ENCODE measurements at places on chromosomes 12 and 14.
A peak's percentile ranks its signal among the peaks of the same experiment; 100 is the strongest.

GRCh38 chr12:95116341-95116740 lies 42.9 kb upstream of the NR2C1 start:
- DNase-seq, result no peak

DNA sequence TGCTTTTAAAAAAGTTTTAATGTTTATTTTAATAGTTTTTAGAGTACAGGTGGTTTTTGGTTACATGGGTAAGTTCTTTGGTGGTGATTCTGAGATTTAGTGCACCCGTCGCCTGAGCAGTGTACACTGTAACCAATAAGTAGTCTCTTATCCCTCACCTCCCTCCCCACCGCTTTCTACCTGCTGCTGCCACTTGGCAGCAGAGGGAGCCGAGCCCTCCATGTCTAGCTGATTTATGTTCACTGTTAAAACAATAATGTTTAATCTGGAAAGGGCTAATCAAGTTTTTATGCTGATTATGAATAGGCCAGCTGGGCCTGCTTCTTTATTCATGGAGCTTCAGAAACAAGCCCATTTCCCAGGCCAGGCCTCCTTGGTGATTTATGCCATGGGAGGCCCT lies 73.1 kb downstream of the ADCK1 start:
- DNase-seq, result no peak

GRCh38 chr12:124592481-124593160 lies 25.2 kb upstream of the NCOR2 start:
- DNase-seq, result no peak

GRCh38 chr14:92507174-92507768 lies 6.3 kb upstream of the RIN3 start:
- no peak for DNase-seq

GRCh38 chr12:12503384-12504078 lies 59.1 kb downstream of the DUSP16 start:
- DNase-seq, result no peak

- DNase-seq, result no peak
Measured at GRCh38 chr14:72604133-72604532, 289.8 kb downstream of the DPF3 start.

GRCh38 chr12:116055895-116056607 lies 221.4 kb downstream of the MED13L start:
- DNase-seq, result no peak

GRCh38 chr12:108313606-108314351 lies 25.3 kb downstream of the CMKLR1 start:
- DNase-seq, result no peak

GRCh38 chr12:132148368-132149045 lies 4.2 kb downstream of the NOC4L start:
- DNase-seq, result no peak

DNA sequence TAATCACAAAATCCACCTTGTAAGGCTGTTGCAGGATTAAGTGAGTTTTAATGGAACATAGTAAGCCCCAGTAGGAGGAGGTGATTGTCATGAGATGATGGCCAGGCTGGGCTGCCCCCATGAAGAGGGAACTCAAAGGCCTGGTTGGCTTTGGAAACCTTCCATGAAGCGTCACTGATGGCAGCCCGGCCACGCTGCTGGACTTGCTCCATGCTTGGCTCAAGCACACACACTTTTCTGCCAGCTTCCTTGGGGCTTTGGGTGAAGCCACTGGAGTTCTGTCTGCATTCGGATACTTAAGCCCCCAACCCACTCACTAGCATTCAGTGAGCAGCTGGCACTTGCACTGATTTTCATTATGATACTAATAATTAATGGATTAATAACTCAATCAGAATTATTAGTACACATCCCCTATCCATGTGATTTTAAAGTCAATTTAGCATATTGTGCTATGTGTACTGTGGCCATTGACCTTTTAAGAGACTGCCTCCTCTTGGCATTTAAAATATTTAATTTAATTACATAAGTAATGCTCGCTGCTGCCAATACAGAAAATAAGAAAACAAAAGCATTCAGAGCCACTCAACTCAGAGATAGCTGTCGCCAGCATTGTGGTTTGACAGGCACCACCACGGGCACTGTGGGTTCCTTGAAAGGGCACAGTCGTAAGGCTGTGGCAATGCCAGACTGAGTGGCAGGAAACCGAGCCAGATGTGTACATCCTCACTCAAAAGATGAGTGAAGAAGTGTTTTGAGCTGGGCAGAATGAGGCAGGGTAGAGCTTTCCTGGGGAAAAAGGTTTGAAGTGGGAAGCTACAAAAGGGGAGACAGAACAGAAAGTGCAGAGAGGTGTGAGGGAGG lies 15.9 kb downstream of the KRT85 start:
- no peak for DNase-seq

DNA sequence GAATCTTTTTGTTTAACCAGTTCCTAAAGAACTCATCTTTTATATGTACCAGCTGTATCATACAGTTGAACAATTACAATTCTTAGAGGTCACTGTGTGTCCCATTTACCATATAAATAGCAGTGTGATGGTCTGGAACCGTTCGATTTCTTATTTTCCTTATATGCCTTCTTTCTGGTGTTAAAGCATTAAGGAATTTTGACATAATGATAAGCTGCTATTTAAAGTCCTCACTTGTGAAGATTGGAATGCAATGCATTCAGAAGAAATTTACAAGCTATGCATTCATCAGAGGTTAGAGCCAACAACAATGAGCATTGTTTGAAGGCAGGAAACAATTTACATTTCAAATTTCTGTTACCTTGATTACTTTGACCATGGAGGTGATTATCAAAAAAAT lies 80.0 kb upstream of the PRICKLE1 start:
- no peak for DNase-seq

GRCh38 chr14:38124506-38124905 lies 83.2 kb upstream of the SSTR1 start:
- DNase-seq, result no peak

DNA sequence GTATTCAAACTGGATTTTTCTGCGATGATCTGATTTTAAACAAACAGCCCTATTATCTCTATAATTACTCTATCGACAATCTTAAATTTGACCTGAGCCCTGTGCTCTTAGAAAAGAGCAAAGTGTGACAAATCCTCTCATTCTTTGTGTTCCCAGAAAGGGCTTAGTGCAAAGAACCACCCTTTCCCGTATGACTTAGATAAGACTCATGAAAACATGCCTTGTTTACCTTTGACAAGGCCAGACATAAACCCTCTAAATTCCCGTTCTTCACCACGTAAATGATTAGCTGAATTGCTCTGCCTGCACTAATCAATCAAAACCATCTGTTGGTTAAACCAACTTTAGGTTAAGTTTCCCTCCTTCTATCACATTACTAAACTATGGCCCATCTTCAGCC lies 285.7 kb upstream of the SEL1L start:
- DNase-seq, result no peak

- DNase-seq, result no peak
Measured at GRCh38 chr12:88063375-88063774, 34.2 kb upstream of the C12orf50 start.

GRCh38 chr12:129827866-129828384 lies 75.9 kb downstream of the TMEM132D start:
- no peak for DNase-seq

DNA sequence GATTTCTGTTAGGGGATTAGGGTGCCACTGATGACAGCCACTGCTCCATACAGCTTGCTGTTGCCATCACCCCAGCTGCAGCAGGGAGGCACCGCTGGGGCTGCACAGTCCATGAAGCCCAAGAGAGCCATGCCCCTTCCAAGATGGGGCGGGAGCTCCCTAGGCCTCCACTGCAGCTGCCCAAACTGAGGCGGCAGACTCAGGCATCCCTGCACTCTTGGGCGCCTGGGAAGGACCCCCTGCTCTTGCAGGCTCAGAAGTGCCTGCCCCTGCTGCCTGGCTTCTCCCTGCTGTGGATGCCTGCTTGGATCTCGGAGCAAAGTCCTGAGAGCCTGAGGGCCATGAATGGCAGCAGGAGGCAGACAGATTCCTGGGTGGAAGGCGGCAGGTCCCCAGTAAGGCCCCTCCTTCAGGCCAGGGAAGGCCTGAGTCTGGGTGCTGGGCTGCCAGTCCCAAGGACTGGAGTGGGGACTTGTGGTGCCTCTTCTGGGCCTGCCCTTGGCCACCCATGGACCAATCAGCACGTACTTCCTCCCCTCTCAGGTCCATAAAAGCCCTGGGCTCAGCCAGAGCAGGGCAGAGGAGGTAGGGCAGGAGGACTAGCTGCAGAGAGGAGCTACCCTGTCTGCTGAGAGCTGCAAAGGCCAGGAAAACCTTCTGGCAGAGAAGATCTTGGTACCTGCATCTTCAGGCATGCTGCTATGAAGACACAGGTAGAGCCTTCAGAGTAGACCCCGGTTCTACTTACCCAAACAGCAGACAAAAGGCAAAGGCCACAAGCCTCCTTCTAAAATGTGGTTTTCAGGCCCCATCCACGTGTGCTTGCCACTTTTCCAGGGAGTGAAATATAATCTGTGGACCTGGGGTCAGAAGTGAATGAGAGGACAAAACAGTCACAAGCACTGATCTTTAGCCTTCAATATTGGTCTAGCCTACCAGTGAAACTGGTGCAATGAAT lies 30.0 kb upstream of the STK38L start:
- DNase-seq, result no peak

GRCh38 chr12:79686171-79686570 lies 4.6 kb downstream of the PAWR start:
- DNase-seq, result no peak

DNA sequence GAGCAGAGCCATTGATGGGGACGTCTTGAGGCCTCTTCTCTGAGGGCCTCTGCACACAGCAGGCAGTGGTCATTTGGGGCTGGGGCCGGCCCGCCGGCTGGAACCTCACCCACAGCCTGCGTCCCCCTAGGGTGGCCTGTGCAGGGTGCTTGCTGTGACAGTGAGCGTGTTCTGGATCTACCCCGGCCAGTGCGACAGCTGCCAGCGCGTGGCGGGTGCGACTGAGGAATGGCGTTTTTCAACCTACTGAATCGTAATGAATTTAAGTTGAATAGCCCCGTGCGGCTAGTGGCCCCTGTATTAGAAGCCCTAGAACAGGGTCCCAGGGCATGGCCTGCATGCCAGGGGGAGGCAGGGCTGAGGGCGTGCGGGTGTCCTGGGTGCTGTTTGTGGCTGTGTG lies 13.8 kb downstream of the RFLNA start:
- no peak for DNase-seq

DNA sequence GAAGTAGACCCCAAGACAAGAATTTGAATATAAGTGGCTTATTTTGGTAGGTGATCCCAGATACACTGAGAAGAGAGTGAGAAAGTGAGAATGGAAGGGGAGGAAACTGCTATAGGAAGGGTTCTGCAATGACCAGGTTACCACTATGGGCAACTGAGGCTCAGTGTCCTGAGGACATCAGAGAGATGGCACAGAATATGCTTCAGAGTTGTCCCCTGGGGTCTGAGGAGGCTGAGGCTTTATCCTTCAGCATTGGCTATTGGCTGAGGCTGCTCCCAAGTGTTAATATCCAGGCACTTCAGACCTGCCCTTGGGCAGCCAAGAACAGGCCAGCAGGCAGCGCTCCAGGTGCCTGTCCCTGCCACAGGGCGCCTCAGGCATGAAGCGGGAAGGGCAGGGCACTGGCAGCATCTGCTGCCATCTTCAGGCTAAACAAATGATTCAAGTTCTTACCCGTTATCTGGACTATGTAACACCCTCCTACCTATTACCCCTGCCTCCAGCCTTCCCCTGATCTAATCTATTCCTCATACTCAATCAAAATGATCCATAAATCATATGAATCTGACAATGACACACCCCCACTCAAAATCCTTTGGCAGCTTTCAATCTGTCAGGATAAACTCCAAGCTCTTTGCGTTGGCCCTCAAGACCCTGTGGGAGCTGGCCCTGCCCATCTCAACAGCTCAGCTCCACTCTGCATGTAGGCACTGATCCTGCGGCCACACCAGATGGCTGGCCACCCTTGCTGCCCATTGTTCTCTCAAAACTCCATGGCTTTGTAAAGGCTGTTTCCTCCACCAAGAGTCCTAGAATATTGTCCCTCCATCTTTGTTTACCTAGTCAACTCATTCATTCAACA lies 42.4 kb downstream of the CKAP4 start:
- DNase-seq, result no peak

GRCh38 chr14:50399251-50400032 lies 2.8 kb upstream of the CDKL1 start:
- DNase-seq, result no peak

DNA sequence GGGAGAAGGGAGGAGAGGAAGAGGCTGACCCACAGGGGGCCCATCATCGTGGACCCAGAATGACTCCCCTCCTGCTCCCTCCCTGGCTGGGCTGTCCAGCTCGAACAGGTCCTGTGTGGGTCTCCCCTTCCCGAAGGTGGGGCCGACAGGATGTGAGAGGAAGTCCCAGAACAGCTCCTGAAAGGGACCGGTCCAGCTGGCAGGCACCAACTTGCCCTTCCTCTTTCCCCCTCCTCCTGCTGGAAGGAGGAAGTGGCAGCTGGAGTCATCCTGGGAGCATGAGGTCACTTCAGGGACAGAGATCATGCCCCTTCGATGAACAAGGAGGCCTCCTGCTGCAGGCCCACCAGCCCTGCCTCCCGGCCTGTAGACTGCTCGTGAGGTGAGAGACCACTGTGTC lies 35.0 kb upstream of the BEGAIN start:
- DNase-seq, result no peak

- no peak for DNase-seq
Measured at GRCh38 chr12:128712622-128713021, 111.1 kb downstream of the SLC15A4 start.

GRCh38 chr14:50321009-50321660 lies 9.0 kb downstream of the DMAC2L start:
- DNase-seq, result peak; percentile 95

- no peak for DNase-seq
Measured at GRCh38 chr12:55074806-55075205, 51.4 kb upstream of the OR9K2 start.

DNA sequence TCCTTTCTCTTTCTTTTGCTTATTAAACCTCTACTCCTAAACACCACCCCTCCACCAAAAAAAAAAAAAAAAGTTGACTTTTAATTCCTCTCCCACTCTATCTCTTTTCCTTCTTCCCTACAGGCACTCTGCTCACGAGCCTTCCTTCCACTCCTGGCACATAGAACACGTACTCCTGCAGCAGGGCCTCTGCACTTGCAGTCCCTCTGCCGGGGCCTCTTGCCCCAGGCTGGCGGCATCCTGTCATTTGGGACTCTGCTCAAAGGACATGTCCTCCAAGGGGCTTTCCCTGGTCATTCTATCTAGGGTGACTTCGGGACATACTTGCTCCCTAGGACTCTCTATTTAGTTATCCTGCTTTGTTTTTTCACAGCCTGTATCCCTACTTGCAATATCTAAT lies 7.7 kb downstream of the FOS start:
- DNase-seq, result no peak

GRCh38 chr12:122018457-122018856 lies 3.2 kb upstream of the BCL7A start:
- no peak for DNase-seq

- no peak for DNase-seq
Measured at GRCh38 chr14:53331921-53332320, 178.8 kb upstream of the DDHD1 start.

Data from glomerular endothelial cell (primary cell).